ENCODE measurements at places on chromosomes 3 and 15. TPM values are rescaled to one million over a fixed set of nuclear protein-coding genes. Genes with fewer than 3 reads are reported as not detected.

DNA sequence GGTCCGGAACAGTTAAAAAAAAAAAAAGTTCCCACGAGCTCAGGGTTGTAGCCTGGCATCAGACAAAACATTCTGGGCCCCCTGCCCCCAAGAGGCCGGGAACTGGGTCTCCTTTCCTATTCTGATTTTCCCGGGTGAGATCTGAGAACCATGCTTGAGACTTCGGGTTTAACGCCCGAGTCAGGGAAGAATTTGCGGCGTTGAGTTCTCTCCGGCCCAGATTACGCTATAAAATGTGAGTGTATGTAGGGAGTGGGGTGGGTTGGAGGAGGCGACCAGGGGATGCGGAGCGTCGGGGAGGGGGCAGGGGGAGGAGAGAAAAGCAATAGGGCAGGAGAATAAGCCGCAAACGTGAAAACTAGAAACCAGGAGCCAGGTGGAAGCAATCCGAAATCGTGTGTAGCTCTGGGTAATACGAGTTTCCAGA lies 2.7 kb downstream of the ZIC1 start:
- H3K27me3 ChIP-seq: peaks cover 92% of the 10 kb centered on the region
- peaks cover 13% of the 10 kb centered on the region for H3K4me1 ChIP-seq
- peak overlapping the region; percentile 58 for H3K27ac ChIP-seq
- peaks cover 35% of the 10 kb centered on the region for H3K36me3 ChIP-seq

DNA sequence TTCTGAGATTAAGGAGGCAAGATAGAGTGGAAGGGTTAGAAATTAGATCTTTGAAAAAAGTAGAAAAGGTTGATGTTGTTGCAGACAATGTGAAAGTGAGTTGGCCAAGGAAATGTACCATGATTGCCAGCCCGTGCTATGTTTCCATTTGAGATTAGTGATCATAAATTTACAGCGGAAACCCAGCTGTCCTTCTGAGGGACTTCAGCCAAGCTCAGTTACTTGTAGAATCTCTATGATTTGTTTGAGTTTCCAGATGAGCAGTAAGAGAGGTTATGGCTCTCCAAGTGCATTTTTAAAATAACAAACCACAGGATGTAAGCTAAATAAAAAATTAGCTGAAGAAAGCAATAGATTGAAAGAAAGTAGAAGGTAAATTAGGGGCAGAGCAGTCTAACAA lies 54.2 kb upstream of the RBMS3 start:
- H3K4me1 ChIP-seq: no peaks in the 10 kb centered on the region
- no peaks in the 10 kb centered on the region for H3K27me3 ChIP-seq
- DNase-seq: no peak
- H3K36me3 ChIP-seq: no peaks in the 10 kb centered on the region
- no peak overlapping the region for H3K4me3 ChIP-seq

DNA sequence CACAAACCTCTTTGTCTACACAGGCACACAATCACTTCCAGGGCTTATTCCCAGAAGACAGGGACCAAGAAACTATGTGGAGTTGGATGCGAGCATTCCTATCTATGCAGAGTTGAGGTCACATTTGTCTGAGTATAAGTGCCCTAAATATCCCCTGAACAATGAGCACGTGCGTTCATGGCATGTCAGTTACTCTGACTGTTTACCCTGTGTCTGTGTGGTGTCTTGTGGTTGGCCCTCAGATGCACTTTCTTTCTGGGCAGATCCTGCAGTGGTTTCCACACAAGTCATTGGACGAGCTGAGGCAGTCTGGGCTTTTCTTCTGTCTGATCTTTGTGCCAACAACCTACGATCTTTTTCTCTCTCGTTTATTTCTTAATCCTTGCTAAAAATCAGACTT lies 134.5 kb downstream of the FBN1 start:
- H3K27me3 ChIP-seq: no peaks in the 10 kb centered on the region
- peaks cover 4% of the 10 kb centered on the region for H3K36me3 ChIP-seq
- no peak overlapping the region for H3K27ac ChIP-seq
- H3K4me1 ChIP-seq: no peaks in the 10 kb centered on the region

GRCh38 chr3:9945358-9945757 lies 6.8 kb downstream of the PRRT3 start:
- no peak for DNase-seq
- peak overlapping the region; percentile 6 for H3K27ac ChIP-seq

GRCh38 chr15:41893422-41894250 lies at the start of gene SPTBN5:
Gene SPTBN5 (minus strand): TSS chr15:41894053. CDS start chr15:41893497, 556 bp downstream.
- no peak within 1 kb of the TSS for H3K27ac ChIP-seq
- H3K36me3 ChIP-seq: peaks cover 12% of the 10 kb centered on the region
- no peak within 1 kb of the TSS for H3K4me3 ChIP-seq

GRCh38 chr15:90598031-90598577 lies 68.4 kb downstream of the CRTC3 start:
- H3K4me3 ChIP-seq: no peak overlapping the region
- H3K36me3 ChIP-seq: peaks cover 24% of the 10 kb centered on the region
- no peak overlapping the region for H3K27ac ChIP-seq
- no peaks in the 10 kb centered on the region for H3K27me3 ChIP-seq
- H3K4me1 ChIP-seq: peaks cover 17% of the 10 kb centered on the region

- H3K4me1 ChIP-seq: no peaks in the 10 kb centered on the region
- no peak for DNase-seq
- no peaks in the 10 kb centered on the region for H3K27me3 ChIP-seq
Observed at GRCh38 chr3:167450675-167451074, 23.2 kb downstream of the SERPINI2 start.

NANOGP8 gene
- total RNA-seq: not detected

All from type B pancreatic cell (in vitro differentiated cells).